ENCODE measurements at places on chromosomes 3 and 15.

DNA sequence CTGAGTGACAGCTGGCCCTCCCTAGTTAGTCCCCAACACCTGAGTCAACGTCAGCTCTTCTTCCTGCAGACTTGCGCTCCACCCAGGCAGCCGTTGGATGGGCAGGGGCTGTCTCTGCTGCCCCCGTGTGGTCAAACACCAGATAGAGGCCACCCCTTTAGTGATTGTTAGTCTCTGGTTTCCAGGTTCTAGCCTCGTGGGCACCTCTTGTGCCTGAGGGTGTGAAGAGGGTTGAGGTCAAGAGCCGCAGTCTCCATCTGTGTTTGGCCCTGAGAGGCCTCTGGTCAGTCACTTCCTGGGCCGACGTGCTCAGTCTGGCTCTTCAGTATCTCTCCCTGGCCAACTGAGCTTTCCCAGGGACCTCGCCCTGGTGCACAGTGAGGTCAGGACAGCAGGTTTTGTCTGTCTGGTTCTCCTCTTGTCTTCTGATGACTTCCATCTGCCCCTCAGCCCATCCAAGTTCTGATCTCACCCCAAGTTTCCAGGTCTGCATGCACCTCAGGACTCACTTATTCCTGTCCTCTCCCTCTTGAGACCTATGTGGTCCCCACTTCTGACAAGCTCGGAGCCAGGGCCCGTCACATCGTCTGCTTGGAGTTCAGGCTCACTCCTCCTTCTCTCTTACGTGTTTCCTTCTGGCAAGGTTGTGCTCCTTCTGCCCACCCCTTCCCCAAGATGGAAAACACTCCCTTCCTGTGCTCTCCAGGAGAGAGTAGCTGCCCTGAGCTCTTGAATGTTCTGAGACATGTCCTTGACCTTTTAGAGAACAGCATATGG is 20.9 kb downstream of the CD276 start:
- DNase-seq = peak; percentile 90

- DNase-seq = no peak
Observed at GRCh38 chr15:52094811-52095584, 17.6 kb downstream of the BCL2L10 start.

- DNase-seq = no peak
Observed at GRCh38 chr15:36294359-36294758, 285.1 kb upstream of the CDIN1 start.

DNA sequence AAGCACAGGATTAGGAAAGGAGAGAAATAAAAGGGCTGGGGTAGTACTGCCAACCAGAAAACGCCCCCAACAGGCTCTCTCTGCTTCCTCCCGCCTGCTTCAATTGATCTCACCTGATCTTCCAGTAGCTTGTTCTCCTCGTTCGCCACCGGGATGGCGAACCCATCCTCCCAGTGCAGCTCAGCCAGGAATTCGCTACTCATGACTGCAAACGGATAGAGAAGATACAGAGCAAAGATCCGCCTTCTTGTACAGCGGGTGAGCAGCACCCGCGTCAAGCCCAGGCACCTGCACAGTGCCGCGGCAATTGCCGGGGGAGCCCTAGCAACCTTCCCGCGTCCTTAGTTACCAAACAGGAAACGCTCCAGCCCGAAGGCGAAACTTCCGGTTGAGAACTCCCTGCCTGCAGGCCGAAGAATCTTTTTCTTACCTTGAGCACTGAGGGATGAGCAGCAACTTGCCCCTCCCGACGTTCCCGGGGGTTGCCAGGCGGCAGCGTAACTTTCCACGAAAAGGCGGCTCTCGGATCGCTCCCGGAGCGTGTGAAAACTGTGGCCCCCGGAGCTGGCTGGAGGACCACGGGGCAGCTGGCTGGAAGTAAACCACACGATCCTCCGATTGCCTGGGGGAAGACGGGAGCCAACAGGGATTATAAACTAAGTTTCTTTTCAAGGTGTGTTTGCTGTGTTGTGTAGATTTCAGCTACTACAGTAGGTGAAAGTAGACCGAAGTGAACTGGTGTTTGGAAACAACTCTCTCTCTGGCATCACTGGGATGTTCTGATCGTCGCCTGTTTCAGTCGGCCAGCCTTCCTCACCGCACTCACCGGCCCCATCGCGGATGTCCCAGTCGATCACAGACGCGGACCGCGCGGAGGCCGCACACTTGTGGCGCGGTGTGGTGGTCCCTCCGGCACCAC is at the start of gene CCDC39:
Gene CCDC39, minus strand, starts transcription at position 312 of the 919 bp plus-strand sequence. Its CDS starts 109 bp downstream, at position 203.
- DNase-seq = peak; percentile 98

DNA sequence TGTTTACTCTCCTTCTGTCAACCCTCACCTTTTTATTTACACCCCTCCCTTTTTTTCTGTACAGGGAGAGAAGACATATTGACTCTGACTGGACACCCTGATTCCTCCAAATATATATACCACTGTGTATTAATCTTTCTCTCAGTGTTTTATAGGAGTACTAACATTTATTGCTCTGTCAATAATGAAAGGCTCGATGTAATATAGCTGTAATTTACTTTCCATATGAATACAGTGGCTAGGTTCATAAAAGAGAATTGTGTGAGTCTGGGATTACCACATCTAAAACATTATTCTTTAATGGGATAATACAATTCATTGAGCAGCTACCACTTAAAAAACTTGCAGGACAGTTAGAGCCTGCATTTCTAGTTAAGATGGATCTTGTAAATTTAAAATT is 194.3 kb downstream of the SV2B start:
- no peak for DNase-seq

DNA sequence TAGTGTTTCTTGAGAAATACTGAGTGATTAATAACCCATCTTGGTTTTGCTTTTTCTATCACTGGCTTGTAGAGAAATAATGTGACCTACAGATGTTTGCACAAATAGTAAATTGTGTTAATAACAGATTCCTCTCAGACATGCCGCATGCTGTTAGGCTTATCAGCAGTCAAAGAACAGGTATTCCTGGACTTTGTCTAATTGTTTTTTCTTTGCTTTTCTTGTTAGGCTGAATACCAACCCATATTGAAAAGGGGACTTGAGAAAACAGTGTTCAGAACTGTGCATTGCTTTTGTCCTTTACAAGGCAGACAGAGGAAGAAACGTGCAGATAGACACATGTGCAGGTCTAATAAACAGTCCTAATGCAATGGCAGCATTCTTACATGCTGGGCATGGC is 51.0 kb upstream of the RARB start:
- DNase-seq = no peak

GRCh38 chr3:31133541-31133940 is 239.1 kb upstream of the GADL1 start:
- DNase-seq = no peak

DNA sequence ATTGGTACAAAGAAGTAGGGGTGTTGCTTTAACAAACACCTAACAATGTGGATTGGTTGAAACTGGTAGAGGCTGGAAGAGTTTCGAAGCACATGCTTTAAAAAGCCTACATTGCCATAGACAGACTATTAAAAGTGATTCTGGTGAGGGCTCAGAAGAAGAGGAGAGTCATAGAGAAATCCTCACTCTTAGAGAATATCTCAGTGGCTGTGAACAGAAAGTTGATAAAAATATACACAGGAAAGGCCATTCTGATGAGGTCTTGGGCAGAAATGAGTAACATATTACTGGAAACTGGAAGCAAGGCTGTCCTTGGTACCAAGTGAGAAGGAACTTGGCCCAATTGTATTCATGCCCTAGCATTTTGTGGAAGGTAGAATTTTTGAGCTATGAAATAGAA is 173.7 kb upstream of the CRBN start:
- DNase-seq = no peak

DNA sequence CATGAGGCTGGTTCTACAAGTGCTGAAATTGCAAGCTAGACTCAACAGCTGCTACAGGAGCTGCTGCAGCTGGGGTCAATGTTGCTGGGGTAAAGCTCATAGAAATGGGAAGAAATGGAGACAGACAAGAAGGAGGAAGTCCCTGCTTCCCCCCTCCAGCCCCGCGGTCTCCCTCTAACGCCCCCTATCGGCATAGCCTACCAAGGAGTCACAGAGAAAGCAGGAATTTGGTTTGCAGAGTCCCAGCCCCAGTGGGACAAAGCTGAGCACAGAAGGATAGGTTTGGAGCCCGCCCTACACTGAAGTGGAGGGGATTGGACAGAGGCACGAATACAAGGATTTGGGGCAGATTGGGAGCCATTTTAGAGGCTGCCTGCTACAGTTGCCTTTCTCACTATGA is 176.9 kb upstream of the ANKRD28 start:
- peak; percentile 59 for DNase-seq

DNA sequence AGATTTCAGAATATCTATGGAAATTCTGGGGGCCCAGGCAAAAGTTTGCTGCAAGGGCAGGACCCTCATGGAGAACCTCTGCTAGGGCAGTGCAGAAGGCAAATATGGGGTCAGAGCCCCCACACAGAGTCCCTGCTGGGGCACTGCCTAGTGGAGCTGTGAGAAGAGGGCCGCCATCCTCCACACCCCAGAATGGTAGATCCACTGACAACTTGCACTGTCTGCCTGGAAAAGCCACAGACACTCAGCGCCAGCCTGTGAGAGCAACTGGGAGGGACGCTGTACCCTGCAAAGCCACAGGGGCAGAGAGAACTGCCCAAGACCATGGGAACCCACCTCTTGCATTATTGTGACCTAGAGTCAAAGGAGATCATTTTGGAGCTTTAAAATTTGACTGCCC is 13.8 kb downstream of the CCNDBP1 start:
- no peak for DNase-seq

DNA sequence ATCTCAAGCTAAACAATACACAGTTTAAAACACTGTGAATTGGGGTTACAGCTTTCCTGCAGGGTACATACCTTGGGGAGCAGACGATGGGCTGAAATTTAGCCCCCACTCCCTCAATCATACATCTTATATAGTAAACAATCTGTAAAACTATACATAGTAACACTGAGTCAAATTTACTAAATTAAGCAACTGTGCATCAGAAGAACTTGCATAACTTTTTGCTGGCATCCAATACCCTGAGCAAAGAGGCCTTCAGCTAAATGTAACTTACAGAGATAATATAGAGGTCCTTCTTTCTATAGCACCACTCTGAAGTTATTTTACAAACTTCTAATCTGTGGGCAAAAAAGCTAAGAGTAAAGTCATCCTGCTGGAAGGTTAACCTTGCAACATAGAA is 603.6 kb upstream of the TGFBR2 start:
- no peak for DNase-seq

GRCh38 chr3:10417847-10418246 is 87.5 kb downstream of the ATP2B2 start:
- DNase-seq = peak; percentile 38

DNA sequence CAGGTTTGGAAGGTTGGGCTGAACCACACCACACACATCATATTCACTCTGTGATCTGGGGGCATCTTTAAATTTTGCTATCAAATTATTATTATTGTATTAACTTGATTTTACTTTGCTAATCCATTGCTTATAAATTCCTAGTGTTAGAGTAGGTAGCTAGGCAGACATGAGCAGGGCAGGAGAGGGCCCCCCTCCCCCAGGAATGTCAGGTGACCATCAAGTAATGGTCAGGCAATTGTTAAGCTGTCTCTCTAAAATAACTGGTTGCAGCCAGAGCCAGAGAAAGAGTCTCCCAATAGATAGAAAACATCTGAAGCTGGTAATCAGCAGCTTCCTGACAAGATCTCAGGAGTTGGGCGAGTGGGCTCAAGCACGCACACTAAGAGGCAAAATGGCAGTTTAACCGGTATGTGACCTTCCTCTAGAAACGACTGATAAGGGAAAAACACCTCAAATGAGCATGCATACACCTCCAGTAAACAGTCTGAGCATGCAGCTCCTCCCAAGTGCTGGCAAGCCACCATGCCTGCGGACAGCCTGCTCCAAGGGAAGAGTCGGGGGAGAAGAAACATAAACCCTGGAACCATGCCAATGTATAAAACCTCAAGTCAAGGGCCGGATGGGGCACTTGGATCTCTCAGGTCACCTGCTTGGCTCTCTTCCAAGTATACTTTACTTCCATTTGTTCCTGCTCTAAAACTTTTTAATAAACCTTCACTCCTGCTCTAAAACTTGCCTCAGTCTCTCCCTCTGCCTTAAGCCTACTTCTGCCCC is 3.1 kb upstream of the CXCR6 start:
- no peak for DNase-seq

DNA sequence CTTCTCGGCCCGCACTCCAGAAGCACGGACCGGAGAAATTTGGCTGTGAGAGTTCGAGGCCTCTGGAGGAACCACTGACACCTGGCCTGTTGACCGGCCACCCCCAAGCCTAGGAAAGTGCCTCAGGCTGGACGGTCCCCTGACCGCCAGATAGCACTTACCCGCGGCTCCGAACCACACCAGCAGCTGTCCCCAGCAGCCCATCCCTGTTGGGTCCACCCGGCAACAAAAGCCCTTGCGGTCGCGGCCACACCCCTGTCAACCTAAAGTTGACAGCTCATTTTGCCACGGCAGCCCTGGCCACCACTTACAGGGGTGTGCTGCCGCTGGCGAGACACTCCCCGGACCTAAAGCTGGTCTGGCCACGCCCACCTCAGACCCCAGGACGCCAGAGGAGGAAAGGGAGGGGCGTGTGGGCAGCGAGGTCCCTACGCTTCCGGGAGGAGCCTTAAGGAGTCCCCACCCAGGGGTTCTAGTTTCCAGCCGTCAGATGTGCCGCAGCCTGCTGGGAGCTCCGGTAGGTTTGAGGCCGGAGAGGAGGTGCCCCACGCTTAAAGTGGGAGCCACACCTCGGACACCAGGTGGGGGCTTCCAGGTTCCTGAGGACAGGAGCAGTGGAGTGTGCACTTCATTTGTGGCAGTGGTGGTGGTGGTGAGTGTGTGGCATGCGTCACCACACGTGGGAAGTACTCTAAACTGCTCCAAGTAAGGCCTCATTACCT is at the start of gene LTK:
Gene LTK, minus strand, starts transcription at position 322 of the 722 bp plus-strand sequence. Its CDS starts 118 bp downstream, at position 204.
- no peak for DNase-seq

GRCh38 chr3:68963891-68964290 is 31.5 kb upstream of the TAFA4 start:
- DNase-seq = no peak

GRCh38 chr3:19016851-19017250 is 131.5 kb upstream of the KCNH8 start:
- no peak for DNase-seq

- no peak for DNase-seq
Observed at GRCh38 chr3:188299068-188299467, 145.1 kb downstream of the LPP start.

GRCh38 chr3:6857510-6857909 is 3.4 kb upstream of the GRM7 start:
- no peak for DNase-seq

DNA sequence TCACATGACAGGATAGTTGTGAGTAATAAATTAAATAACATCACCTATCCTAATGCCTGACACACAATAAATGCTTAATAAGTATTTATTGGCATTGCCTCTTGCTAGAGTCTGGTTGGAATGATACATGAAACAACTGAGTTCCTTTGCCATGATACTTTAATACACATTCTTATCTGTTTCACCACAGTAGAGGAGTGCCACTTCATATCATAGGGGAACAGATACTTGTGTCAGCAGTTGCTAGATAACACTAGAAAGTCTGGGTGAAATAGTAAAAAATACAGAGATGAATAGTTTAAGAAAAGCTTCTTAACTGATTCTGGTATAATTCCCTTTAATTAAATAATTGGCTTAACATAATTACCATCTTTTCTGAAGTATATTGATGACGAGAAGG is 380.0 kb upstream of the GOLIM4 start:
- no peak for DNase-seq

Measured in RPMI8226 (cell line).